Stimulated activated CD4-positive, alpha-beta T cell treated with anti-CD3 and anti-CD28 coated beads, Interleukin-2, amount 100 ng/mL, for 24 hours (primary cell): ENCODE measurements at places on chromosomes 1 and 21.

- DNase-seq = no peak
Measured at GRCh38 chr1:241507189-241507863, 12.2 kb downstream of the FH start.

DNA sequence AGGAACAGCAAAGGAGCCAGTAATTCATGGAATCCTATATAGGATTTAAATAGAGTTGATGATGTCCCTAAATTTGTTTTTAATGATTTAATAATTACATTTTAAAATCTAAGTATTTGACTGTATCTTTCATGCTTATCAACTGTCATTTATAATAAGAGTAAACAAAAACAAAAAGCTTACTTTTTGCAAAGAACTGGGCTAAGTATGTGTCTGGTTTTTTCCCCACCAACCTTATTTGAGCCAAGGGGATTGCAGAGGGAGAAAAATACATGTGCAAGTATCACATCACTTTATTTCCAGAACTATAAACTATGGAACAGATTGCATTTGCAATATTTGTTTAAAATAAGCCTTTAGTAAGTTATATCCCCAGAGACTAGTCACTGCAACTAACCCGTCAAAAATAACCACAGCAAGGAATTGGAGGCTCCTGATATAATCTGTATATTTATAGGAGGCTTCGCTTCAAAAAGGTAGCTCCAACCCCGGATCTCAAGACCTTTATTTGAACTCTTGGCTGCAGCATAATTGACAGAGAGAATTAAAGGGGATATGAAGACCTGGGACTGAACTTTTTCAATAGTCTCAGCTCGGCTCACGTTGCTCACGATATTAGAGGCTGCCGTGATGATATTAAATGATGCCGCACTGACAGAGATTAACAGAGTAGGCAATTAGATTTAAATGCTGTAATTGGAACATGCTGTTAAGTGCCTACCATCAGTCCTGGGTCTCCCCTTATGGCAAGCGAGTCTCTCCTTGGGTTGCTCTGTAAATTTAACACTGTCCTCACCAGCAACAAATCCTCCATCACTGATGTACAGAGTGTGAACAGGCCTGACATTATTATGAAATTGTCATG is 329.1 kb upstream of the NFIA start:
- no peak for DNase-seq

- no peak for DNase-seq
Measured at GRCh38 chr1:213335084-213335483, 284.0 kb downstream of the RPS6KC1 start.

DNA sequence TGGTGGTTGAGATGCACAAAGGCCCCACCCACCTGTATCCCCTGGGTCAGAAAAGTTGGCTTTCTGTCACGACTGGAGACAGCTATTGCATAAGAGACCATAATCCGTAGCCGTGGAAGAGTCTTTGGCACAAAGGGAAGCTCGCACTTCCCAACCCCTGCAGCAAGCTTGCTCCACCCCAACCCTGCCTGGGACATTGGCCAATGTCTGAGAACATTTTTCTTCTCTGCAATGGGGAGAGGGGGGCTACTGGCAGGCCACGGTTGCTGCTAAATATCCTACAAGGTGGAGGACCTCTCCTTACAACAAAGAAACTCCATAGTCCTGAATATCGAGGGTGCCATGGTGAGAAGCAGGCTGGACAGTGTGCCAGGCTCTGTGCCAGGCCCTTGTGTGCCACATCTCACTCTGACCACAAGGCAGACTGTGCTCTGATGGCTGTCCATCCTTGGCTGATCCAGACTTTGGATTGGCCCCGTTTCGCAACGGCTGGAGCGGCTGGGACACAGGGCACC is 104.1 kb downstream of the CSMD2 start:
- no peak for DNase-seq

- DNase-seq = peak; percentile 84
Measured at GRCh38 chr1:173824315-173825081, at the start of the genes CENPL and DARS2. Gene CENPL, minus strand, starts transcription at chr1:173824883. Its CDS starts 13,584 bp downstream, at chr1:173811299. Gene DARS2, plus strand, starts transcription at chr1:173824673. Its CDS starts 557 bp downstream, at chr1:173825230.

DNA sequence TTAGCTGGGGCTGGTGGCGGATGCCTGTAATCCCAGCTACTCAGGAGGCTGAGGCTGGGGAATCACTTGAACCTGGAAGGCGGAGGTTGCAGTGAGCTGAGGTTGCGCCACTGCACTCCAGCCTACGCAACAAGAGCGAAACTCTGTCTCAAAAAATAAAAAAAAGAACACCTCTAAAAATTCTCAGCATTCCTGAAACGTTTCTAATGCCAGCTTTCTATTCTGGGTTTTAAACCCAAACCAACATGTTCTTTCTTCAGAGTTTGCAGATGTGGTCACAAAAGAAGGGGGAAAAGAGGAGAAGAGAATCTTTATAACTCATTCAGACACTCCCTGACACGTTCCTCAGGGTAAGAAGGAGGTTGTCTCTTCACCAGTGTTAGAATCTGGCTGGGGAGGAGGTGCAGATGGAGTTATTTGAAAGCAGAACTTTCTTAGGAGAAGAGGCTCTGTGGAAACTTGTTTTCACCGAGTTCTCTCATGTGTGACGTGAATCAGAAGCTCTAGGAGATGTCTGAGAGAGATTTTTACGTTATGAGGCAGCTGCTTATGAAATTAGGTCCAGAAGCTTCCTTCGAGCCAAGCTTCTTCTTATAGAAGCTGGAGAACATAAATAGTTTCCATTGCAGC is 17.8 kb upstream of the CNR2 start:
- DNase-seq = no peak

DNA sequence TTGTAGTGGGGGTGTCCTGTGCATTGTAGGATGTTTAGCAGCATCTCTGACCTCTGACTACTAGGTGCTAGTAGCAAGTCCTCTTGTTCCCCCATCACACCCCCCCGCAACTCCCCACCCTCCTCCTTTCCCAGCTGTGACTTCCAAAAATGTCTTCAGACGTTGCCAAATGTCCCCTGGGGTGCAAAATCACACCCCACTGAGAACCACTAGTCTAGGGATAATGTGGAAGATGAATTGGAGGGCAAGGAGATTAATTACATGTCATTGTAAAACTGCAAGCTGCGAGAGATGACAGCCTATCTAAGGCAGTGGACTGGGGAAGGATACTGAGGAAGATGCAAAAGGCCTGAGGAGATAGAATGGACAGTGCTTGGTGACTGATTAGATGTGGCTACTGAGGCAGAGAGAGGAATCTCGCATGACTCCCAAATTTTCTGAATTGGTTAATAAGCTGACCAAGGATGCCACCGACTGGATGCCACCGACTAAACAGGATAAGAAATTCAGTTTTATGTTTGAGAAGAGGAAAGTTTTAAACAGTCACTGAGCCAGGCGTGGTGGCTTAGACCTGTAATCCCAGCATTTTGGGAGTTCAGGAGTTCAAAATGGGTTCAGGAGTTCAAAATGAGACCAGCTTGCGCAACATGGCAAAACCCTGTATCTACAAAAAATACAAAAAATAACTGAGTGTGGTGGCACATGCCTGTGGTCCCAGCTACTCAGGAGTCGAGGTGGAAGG is 3.1 kb upstream of the JAK1 start:
- DNase-seq = no peak

- no peak for DNase-seq
Measured at GRCh38 chr1:234823191-234824176, 213.5 kb upstream of the IRF2BP2 start.

GRCh38 chr1:63857478-63857877 is 83.7 kb downstream of the ROR1 start:
- DNase-seq = no peak

- no peak for DNase-seq
Measured at GRCh38 chr1:47584249-47584648, 146.4 kb downstream of the FOXD2 start.

GRCh38 chr1:225736437-225737098 is 41.1 kb upstream of the SRP9 start:
- DNase-seq = no peak

GRCh38 chr1:162171111-162171510 is 101.6 kb downstream of the NOS1AP start:
- DNase-seq = no peak

DNA sequence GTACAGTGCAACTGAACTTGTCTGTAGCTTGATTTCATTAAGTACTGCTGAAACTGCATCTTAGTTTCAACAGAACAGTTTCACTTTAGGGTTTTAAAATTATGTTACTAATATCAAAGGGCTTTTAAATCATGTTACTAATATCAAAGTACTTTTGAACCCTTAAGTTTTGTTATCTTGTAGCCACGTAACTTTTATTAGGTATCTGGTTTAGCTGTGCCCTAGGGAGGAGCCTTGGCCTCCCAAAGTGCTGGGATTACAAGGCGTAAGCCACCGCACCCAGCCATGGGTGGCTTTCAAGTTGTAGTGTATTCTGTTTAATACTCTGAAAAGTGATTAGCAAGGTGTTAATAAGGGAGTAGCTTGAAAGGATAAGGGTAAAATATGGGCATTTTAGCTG is 2.0 kb downstream of the KDM4A start:
- DNase-seq = no peak

- peak; percentile 65 for DNase-seq
Measured at GRCh38 chr1:202192770-202193613, 607 bp upstream of the LGR6 start.

DNA sequence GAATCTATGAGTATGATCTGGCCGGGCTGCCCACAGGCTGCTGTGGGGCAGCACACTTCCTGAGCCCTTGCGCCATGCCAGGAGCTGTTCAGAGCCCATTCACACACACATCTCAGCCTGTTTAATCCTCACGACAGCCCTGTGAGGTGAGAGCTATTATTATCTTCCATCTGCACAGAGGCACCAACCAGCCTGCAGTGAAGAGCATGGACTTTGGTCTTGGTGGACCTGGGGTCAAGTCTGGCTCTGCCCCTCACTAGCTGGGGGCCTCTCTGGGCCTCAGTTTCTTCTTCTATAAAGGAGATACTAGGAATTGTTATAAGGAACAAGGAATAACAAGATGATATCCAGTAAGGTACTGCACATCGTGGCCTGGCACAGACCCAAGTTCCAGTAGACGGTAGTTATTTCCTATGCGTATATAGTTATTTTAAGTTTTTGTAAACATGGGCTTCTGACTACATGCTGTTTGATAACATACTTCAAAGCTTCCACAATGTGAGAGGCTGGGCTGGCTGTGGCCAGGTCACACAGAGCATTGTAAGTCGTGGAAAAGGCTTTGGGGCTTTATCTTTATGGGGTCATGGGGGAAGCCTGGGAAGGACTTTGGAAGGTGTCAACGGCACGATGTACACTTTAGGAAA is 3.4 kb upstream of the PADI2 start:
- no peak for DNase-seq

GRCh38 chr1:53573522-53573921 is 114.3 kb downstream of the DMRTB1 start:
- DNase-seq = no peak

DNA sequence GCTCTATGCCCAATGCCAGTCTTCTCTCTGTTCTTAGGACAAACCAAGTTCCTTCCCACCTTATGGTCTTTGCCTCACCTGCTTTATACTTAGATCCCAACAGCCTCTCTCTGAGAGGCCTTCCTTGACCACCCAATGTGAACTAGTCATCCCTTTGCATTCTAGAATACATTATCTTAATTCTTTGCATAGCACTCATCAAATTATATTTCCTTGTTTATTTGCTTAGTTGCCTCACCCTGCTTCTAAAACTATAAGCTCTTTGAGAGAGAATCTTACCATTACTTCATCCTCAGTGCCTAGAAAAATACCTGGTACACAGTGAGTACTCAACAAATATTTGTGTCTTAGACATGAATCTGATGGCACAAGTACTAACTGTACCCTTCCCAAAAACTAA is 8.0 kb downstream of the PIGP start:
- no peak for DNase-seq

GRCh38 chr1:147654511-147654910 is 15.8 kb downstream of the ACP6 start:
- no peak for DNase-seq

GRCh38 chr1:248825573-248825908 is 174 bp downstream of the SH3BP5L start:
- DNase-seq = no peak

GRCh38 chr1:230701434-230701833 is 12.5 kb downstream of the AGT start:
- DNase-seq = no peak

DNA sequence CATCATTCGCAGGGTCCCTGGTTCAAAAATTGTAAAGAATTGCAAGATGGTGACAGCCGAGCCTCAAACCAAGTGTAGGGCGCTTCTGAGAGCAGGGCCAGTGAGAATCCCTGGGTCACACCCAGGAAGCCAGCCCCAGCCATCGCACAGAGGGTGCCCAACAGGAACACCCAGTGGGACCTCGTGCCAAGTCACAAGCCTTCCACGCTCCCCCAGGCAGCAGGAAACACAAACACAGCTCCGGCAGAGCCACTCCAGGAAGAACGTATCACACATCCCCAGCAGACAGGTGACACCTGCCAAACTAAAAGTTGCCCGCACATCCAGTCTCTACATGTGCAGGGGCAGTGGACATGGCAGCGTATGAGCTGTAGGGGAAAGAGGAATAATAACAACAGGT is 20.2 kb downstream of the DHRS3 start:
- no peak for DNase-seq

DNA sequence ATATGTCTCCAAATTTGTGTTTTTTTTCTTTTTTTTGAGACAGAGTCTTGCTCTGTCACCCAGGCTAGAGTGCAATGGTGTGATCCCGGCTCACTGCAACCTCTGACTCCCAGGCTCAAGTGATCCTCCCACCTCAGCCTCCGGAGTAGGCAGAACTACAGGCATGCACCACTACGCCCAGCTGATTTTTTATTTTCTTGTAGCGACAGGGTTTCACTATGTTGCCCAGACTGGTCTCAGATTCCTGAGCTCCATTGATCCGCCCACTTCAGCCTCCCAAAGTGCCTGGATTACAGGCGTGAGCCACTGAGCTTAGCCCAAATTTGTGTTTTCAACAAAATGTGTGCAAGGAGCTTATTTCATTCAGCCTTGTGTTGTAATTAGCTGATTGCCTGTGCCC is 59.0 kb upstream of the IFFO2 start:
- no peak for DNase-seq

GRCh38 chr1:45765999-45766792 is 15.7 kb upstream of the IPP start:
- no peak for DNase-seq

DNA sequence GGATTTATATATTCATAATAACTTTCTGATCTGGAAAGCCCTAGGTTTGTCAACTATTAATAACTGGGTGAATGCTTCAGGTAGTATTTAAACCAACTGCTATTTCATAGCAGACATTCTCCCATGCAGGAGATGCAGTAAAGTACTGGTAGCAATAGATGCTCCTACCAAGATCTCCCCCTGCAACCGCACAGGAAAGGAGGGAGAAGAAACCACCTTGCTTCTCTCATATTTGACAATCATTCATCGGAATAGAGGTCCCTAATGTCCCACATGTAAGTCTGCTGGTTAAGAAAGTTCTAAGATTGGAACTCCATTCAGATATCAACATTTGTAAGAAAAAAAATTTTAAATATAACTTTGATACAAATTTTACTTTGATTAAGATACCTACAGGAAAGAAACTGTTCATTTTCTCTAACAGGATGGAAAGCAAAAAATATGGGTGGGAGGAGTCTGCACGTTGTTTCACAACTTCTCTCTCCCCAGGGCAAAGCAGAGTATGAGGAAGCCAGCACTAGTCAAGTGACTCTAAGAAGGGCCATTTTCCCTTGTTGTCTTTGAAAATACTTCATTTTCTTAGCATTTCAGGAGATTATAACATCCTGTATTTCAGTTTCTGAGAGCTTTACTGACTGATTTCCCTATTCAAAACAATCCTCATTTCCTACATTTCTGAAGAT is at the start of gene PYHIN1:
Gene PYHIN1, plus strand, starts transcription at position 498 of the 683 bp plus-strand sequence. CDS start 5,359 bp downstream, outside the sequence.
- DNase-seq = peak; percentile 28
